ENCODE measurements at places on chromosomes 1 and 21. TPM values are rescaled to one million over a fixed set of nuclear protein-coding genes. Genes with fewer than 3 reads are reported as not detected.

- H3K4me1 ChIP-seq: no peaks in the 10 kb centered on the region
- H3K4me3 ChIP-seq: no peak overlapping the region
- no peak overlapping the region for H3K27ac ChIP-seq
- H3K27me3 ChIP-seq: no peaks in the 10 kb centered on the region
- no peaks in the 10 kb centered on the region for H3K36me3 ChIP-seq
Observed at GRCh38 chr1:178495741-178496409, 889 bp downstream of the CLEC20A start.

DNA sequence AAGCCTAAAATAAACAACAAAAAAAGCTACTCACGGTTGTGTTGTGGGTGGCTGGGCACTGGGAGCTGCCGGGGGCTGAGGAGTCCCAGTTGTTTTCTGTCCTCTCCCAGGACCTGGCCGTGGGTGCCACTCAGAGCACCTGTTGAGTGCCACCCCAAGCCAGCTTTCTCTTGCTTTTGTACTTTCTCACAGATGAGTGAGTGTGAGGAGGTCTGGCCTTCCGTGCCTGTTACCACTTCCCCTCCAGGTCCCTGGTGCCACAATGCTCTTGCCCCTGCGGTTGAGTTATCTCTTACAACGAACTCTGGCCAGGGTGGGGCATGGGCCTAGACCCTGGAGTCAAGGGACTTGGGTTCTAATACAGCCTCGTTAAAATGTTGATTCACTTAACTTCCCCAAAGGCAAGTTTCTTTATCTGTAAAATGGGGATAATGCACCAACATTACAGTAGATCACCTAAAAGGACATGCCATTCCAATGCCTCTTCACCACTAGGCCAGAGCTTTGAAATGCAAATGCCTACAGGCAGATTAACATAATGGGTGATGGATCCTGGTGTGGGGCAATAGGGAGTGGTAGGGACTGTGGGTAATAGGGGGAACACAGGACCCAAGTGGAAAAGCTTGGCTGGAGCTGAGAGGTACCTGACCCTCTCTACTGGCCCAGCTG is at the start of gene CNR2:
Gene CNR2 (minus strand): TSS at position 151 of the 669 bp plus-strand sequence. CDS start 37,745 bp downstream, outside the sequence.
- H3K27me3 ChIP-seq: no peaks in the 10 kb centered on the region
- no peaks in the 10 kb centered on the region for H3K36me3 ChIP-seq
- H3K27ac ChIP-seq: no peak within 1 kb of the TSS
- no peak for DNase-seq
- no peak within 1 kb of the TSS for H3K4me3 ChIP-seq
- H3K4me1 ChIP-seq: peaks cover 8% of the 10 kb centered on the region

DNA sequence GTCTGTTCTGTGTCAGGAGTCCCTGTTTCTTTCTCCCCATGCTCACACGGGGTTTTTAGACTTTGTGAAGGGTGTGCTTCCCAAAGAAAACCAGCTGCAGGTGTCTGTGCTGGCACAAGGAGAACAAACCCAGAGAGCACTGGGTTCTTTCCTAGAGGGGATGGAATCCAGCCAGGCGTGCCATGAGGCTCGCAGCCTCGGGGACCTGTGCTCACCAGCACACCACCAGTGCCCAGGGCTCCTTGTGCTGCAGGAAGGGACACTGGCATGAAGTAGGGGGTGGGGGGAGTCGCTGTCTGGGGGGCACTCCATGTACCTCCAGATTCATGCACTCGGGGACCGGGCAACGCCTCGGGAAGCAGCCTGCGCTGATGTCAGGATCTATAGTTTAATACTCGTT is 57.9 kb downstream of the AGPAT3 start:
- no peak overlapping the region for H3K27ac ChIP-seq
- no peak for DNase-seq
- H3K4me1 ChIP-seq: peaks cover 83% of the 10 kb centered on the region
- no peak overlapping the region for H3K4me3 ChIP-seq
- H3K27me3 ChIP-seq: no peaks in the 10 kb centered on the region

GRCh38 chr1:180916012-180916770 is 3.5 kb downstream of the KIAA1614 start:
- DNase-seq: no peak
- no peak overlapping the region for H3K4me3 ChIP-seq
- H3K27ac ChIP-seq: no peak overlapping the region
- peaks cover 25% of the 10 kb centered on the region for H3K27me3 ChIP-seq
- no peaks in the 10 kb centered on the region for H3K36me3 ChIP-seq

GRCh38 chr1:178093951-178094738 is at the start of gene RASAL2:
RASAL2 (plus strand) TSS chr1:178094104; CDS start chr1:178094493, 389 bp downstream.
- H3K4me1 ChIP-seq: peaks cover 3% of the 10 kb centered on the region
- no peaks in the 10 kb centered on the region for H3K36me3 ChIP-seq
- H3K27me3 ChIP-seq: no peaks in the 10 kb centered on the region

DNA sequence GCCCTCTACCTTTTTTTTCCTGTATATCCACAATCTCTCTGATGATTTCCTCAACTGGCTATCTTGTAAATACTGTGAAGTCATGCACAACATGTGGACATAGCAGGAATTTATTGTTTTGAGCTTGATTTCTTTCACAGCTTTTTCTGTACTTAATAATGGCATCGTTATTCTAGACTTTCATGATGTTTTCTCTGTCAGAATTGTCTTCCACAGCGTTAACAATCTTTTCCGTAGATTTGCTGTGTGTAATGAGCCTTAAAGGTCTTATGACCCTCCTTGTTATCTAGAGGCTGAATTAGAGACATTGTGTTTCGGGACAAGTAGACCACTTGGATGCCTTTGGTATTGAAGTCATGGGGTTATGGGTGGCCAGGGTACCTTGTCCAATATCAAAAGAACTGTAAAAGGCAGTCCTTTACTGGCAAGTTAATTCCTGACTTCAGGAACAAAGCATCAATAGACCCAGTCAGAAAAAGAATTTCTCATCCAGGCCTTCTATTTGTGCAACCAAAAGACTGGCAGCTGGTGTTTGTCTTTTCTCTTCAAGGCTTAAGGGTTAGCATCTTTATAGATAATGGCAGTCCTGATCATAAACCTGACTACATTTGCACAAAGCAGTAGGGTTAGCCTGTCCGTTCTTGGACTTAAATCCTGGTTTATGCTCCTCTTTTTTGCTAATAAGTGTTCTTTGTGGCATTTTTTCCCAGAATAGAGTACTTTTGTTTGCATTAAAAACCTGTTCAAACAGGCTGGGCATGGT is 30.1 kb upstream of the CHAF1B start:
- H3K4me1 ChIP-seq: no peaks in the 10 kb centered on the region
- peaks cover 6% of the 10 kb centered on the region for H3K36me3 ChIP-seq
- H3K4me3 ChIP-seq: no peak overlapping the region
- H3K27ac ChIP-seq: no peak overlapping the region
- no peak for DNase-seq
- no peaks in the 10 kb centered on the region for H3K27me3 ChIP-seq

DNA sequence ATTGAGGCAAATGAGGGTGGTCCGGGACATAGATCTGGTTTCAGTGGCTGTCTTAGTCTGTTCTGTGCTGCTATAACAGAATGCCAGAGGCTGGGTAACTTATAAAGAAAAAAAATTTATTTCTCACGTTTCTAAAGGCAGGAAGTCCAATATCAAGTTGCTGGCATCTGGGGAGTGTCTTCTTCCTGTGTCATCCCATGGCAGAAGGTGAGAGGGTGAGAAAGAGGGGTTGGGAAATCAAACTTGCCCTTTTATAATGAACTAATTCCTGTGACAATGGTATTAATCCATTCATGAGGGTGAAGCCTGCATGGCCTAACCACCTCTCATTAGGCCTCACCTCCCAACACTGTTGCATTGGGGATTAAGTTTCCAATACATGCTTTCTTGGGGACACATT is 3.7 kb upstream of the FGGY start:
- peaks cover 4% of the 10 kb centered on the region for H3K4me1 ChIP-seq
- peak overlapping the region; percentile 70 for H3K27ac ChIP-seq
- H3K27me3 ChIP-seq: no peaks in the 10 kb centered on the region
- H3K36me3 ChIP-seq: no peaks in the 10 kb centered on the region
- no peak overlapping the region for H3K4me3 ChIP-seq
- no peak for DNase-seq

DNA sequence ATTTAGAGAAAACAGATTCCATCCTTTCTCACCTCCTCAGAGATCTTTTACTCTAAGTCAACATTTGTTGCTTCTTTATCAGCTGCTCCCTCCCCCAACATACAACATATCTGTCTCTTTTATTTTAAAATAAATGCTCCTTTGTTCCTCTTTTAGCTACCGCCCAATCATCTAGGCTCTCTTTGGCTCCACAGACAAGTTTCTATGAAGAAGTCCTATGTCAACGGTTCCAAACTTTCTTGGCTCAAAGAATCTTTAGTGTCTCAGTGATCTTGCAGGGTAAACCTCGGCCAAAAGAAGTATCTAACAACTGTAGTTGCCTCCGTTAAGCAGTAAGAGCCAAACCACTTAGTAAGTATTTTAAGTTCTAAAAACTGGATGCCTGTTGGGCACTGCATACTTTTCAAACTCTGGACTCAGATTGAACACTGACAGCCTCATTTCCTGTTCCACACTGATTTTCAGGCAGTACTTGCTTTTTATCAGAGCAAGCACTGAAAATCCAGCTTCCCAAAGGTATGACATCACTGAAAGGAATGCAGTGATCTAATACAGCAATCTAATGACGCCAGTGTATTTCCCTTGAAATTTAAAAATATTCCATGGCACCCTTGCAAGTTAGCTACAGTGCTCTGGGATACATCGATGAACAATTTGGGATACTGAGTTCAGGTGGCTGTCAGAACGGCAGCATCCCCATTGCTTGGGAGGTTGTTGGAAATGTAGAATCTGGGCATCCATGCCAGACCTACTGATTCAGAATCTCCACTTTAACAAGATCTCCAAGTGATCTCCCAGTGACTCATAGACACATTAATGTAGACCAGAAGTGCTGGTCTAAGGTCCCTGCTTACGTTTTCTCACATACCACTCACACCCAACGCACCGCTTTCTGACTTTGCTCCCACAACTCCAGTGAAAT is 26.8 kb downstream of the EGLN1 start:
- peak; percentile 69 for DNase-seq
- no peaks in the 10 kb centered on the region for H3K36me3 ChIP-seq
- H3K4me1 ChIP-seq: peaks cover 34% of the 10 kb centered on the region
- H3K27me3 ChIP-seq: no peaks in the 10 kb centered on the region
- H3K4me3 ChIP-seq: no peak overlapping the region

Gene CD101
- polyA plus RNA-seq: 6.2 TPM

- H3K4me1 ChIP-seq: no peaks in the 10 kb centered on the region
- DNase-seq: no peak
Observed at GRCh38 chr1:187074445-187075048, 245.8 kb downstream of the PLA2G4A start.

- H3K27ac ChIP-seq: no peak overlapping the region
- H3K4me3 ChIP-seq: no peak overlapping the region
- H3K4me1 ChIP-seq: no peaks in the 10 kb centered on the region
- H3K36me3 ChIP-seq: no peaks in the 10 kb centered on the region
Observed at GRCh38 chr1:237258871-237259270, 216.9 kb downstream of the RYR2 start.

Gene DPT
- 9.4 TPM for polyA plus RNA-seq

Gene AGBL4
- polyA plus RNA-seq: 0.16 TPM

DNA sequence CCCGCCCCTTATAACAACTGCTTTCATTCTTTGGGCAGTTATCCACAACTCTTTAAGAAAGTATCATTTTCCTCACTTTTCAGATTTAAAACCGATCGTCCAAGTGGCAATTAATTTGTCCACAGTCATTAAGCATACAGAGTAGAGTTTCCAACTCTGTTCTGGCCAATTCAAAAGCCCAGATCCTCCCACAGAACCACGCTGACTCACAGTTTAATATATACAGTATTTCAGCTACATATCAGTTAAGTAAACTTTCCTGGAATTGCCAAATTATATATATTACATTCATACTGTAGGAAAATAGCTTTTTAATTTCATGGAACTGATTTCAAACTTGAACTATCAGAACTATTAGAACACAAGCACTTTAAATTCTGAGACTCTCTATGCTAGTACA is 163.8 kb upstream of the ESRRG start:
- no peak for DNase-seq
- no peak overlapping the region for H3K27ac ChIP-seq
- no peaks in the 10 kb centered on the region for H3K36me3 ChIP-seq
- no peaks in the 10 kb centered on the region for H3K27me3 ChIP-seq
- H3K4me1 ChIP-seq: peaks cover 18% of the 10 kb centered on the region

- no peak overlapping the region for H3K27ac ChIP-seq
- peaks cover 3% of the 10 kb centered on the region for H3K36me3 ChIP-seq
- no peak overlapping the region for H3K4me3 ChIP-seq
- DNase-seq: peak; percentile 12
Observed at GRCh38 chr1:90919190-90919719, 102.6 kb downstream of the ZNF644 start.

DNA sequence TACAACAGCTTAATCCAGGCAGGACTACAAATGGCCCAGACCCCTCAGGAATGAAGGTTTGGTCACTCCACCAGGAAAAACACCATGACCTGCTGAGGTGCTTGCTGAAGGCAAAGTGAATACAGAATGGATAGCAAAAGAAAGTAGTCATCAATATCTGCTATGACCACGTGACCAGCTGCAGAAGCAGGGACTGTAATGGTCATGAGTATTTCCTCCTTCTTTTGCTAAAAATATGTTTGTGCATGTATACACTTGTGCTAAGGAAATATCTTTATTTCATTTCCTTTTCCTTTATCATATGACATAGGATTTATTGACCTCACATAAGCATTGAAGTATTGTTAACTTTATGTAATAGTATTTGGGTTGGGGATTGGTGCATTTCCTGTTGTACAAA is 26.4 kb upstream of the GOLT1A start:
- no peaks in the 10 kb centered on the region for H3K27me3 ChIP-seq
- no peak overlapping the region for H3K4me3 ChIP-seq
- no peaks in the 10 kb centered on the region for H3K4me1 ChIP-seq
- no peak overlapping the region for H3K27ac ChIP-seq
- no peak for DNase-seq

GRCh38 chr1:1554926-1555915 is 14.8 kb upstream of the TMEM240 start:
- DNase-seq: peak; percentile 36
- peaks cover 43% of the 10 kb centered on the region for H3K36me3 ChIP-seq
- no peak overlapping the region for H3K4me3 ChIP-seq
- no peaks in the 10 kb centered on the region for H3K27me3 ChIP-seq
- H3K27ac ChIP-seq: no peak overlapping the region

GRCh38 chr1:47993881-47994625 is 3.1 kb downstream of the TRABD2B start:
- H3K27me3 ChIP-seq: peaks cover 3% of the 10 kb centered on the region
- H3K4me1 ChIP-seq: no peaks in the 10 kb centered on the region
- DNase-seq: no peak
- no peak overlapping the region for H3K4me3 ChIP-seq
- peaks cover 22% of the 10 kb centered on the region for H3K36me3 ChIP-seq
- no peak overlapping the region for H3K27ac ChIP-seq

DNA sequence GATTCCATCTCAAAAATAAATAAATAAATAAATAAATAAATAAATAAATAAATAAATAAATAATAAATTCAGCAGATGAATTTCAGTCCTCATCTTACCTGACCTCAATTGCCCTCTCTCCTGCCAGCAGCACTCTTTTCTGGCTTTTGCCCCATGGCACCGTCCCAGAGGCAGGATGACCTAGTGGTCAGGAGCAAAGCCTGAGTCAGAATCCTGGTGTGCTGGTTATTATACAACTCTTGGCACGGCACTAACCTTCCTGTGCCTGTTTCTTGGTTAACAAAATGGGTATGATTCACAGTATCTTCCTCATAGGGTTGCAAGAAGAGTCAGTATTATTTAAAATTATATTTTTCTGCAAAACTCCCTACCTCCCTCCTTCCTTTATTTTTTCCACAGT is 43.0 kb downstream of the NKAIN1 start:
- no peaks in the 10 kb centered on the region for H3K4me1 ChIP-seq
- H3K27ac ChIP-seq: no peak overlapping the region
- H3K36me3 ChIP-seq: no peaks in the 10 kb centered on the region

Gene LCE1C
- polyA plus RNA-seq: not detected

- H3K27me3 ChIP-seq: no peaks in the 10 kb centered on the region
- DNase-seq: peak; percentile 69
- peaks cover 5% of the 10 kb centered on the region for H3K4me1 ChIP-seq
- peak overlapping the region; percentile 82 for H3K4me3 ChIP-seq
Observed at GRCh38 chr1:236143104-236143948, 987 bp downstream of the GPR137B start.
